ENCODE measurements at places on chromosomes 12 and 14. TPM values are rescaled to one million over a fixed set of nuclear protein-coding genes. Genes with fewer than 3 reads are reported as not detected.

Gene CLEC12A
- 0.47 TPM for polyA plus RNA-seq

- no peak for DNase-seq
Observed at GRCh38 chr12:84702001-84702400, 210.6 kb downstream of the SLC6A15 start.

DNA sequence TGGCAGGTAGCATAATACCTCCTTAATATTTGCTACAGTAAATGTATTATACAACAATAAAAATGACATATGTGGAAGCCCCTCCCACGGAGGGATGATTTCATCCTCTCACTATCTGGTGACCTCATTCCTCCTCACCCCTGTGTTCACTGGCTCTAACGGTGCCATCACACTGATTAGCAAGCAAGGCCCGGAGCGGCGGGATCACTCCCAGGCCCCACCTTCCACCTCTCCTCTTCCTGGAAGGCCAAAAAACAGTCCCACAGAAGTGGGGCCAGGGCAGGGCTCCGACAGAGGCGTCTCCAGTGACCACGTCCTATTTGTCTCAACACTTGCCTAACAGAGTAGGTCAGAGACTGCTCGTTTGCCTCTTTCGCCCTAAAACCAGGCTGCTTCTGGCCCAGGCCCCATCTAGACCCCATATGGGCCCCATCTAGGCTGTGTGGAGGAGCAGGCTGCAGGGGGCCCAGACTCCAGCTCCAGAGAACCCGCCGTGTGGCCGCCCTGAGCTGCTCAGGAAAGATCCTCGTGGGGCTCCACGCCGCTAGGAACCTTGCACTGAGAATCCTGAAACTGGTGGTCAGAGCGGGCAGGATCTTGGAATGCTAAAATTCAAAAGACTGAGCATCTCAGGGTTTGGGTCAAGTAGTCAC lies 3.7 kb downstream of the SELPLG start:
- no peak for DNase-seq

DNA sequence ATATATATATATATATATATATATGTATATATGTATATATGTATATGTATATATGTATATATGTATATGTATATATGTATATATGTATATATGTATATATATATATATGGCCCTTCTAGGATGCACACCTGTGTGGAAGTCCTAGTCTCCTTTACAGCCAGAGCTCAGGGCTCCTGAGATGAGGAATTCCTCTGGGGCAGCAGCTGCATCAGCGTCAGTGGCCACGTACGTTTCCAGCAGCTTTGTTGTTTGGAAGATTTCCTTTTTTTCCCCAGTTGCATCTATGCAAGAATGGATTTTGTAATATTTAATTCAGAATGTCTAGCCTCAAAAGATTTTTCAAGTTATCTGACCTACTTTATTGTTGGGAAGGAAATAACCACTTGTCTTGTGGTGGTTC lies 68.6 kb downstream of the TNFAIP2 start:
- DNase-seq, result no peak

- no peak for DNase-seq
Observed at GRCh38 chr12:24979329-24979728, 30.4 kb upstream of the BCAT1 start.

Gene CD69
- polyA plus RNA-seq, result 3.8 TPM

DNA sequence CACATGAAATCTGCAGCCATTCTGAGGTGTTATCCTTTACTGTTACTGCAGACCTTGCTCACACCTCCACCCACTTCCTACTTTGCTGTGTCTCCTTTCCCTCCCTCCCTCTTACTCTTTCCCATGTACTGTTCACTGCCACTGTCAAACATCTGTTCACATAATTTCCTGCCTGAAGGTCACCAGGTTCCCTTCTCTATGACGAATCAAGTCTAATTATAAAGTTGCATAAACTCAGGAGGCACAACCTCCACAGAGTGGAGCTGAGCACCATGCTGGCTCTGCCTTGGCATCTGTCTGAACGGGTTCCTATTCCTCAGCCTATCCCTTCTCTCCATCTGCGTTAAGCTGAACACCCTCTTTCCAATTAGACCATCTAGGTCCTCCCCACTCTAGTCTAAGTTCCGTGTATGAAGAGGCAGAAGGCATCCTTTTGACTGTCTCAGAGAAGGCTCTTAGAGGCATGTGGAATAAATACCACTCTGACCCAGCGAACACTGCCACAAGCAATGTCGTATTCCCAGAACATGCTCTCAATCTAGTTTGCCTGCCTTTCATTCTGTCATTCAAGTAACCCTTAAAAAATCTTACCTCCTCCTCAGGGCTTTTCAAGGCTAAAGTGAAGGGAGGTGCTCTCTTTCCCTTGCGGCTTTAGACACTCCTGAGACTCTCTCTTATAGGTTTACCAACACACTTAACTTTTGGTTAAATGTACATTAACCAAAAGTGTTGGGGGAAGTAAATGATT lies 48.7 kb downstream of the ACADS start:
- no peak for DNase-seq

Gene MYF6
- polyA plus RNA-seq, result 0.17 TPM

Gene STRN3
- 49.6 TPM for polyA plus RNA-seq

DNA sequence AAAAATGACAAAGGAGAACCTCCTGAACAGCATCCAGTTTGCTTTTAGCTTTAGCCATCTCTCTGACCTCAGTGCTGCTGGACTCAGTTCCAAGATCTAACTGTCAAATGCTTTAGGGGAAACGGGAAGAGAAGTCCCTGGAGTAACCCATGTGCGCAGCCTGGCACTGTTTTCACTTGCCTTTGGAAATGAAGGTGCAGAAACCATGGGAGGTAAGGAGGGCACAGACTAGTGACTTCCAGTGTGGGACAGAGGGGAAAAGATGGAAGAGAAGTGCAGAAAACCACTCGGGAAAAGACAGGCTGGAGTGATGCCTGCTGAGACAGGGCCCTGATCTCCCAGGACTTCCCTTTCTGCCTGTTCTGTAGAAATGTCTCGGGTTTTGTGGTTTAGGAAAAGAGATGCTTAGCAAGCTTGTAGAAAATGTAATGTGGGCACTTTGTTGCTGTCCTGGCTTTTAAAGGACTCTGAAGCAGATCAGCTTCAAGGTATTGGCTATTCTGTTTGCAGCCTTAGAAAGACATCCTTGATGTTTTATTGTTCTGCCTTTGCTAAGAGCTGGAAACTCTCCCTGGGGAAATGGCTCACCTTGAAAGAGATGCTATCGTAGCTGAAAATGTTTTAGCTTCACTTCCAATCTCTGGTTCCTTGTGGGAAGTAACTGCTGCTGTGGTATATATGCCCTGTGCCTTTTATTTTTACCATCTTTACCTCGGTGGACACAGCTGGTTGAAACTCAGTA lies 124.6 kb upstream of the HIF1A start:
- DNase-seq, result no peak

DNA sequence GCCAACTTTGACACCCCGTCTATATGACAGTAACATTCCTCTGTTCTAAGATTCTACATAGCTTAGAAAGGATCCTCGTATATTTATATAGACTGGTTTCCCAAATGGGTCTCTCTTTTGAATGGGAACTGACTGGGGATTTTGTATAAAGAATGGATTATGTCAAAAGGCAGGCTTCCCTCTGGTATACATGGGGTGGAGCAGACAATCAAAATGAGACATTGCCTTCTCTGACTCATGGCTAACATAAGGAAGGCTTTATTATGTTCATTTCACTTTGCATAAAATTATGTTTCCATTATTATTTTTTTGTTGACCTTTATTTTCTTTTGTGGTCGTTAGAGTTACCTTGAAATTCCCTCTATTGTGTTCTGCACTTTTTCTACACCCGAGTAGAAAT lies 211.1 kb downstream of the ALG10B start:
- no peak for DNase-seq

- peak; percentile 1 for DNase-seq
Observed at GRCh38 chr14:32183151-32184058, 18.4 kb upstream of the RNU6-7 start.

DNA sequence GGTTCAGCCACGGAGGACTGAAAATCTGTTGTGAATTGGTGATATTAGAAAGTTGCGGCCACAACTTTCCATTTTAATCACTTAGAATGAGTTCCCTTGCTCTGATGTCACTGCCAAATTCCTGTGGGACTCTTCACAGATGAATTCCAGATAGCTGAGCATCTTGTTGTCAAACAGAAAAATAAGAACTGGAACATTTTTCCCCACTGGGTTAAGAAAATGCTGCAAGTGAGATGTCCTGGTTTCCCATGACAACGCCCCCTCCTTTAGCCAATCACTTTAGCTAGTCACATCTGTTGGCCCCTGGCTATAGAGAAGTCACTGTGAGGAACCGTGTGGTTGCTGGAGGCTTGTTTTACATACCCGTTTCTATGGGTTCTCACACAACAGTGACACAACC lies 135.9 kb downstream of the KTN1 start:
- no peak for DNase-seq
